ENCODE measurements at places on chromosomes 2 and 18.

GRCh38 chr2:226800941-226801784 is 1.5 kb upstream of the IRS1 start:
- DNase-seq = no peak

- no peak for DNase-seq
These were observed 40.6 kb upstream of the TLK1 start for GRCh38 chr2:171201271-171201670.

DNA sequence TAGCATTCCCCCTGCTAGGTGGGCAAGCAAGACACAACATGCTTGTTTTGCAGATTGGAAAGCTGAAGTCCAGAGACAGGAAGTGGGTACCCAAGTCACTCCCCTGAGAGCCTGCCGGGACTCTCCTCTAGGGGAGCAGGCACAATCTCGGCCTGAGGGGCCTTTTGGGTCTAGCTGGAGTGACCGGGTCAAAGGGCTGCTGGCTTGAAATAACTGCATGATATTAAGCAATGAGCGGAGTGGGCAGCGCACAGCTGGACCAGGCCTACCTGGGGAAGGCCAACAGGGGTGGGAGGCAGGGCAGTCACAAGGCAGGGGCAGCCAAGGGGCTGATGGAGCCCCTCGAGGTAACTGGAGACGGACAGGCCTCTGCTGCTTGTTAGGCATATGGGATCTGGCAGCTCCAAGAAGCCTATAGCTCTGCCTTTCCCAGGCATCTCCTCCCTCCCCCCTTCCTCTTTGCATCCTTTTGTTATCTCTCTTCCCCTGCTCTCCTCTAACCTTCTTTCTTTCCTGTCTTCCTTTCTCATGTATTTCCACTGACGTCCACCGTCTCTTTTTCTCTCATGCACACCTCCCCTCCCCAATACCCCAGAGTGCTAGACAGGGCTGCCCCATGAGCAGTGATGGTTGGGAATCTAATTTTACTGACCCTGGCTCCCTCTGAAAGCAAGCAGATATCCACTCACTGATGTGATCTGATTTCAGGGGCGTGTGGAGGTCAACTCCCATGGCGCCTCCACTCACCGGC is 237.5 kb downstream of the LOXHD1 start:
- DNase-seq = no peak

GRCh38 chr2:85656468-85656867 is 11.5 kb downstream of the SFTPB start:
- no peak for DNase-seq

DNA sequence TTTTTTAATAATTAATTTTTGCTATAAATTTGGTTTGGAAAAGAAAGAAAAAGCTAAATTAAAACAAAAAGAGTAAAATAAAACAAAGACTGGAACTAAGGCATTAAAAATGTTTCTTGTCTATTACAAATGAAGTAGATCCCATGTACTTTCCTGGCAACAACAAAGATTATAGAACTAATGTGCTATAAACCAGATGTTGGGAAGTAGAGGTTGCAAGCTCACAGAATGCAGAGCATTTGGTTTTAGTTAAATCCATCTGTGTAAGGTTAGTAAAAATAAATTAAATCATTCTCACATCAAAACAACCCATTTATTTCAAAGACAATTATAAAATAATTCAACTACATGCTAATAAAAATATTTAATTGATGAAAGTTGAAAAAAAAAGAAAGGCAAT is 157.2 kb upstream of the ZC3H15 start:
- no peak for DNase-seq

DNA sequence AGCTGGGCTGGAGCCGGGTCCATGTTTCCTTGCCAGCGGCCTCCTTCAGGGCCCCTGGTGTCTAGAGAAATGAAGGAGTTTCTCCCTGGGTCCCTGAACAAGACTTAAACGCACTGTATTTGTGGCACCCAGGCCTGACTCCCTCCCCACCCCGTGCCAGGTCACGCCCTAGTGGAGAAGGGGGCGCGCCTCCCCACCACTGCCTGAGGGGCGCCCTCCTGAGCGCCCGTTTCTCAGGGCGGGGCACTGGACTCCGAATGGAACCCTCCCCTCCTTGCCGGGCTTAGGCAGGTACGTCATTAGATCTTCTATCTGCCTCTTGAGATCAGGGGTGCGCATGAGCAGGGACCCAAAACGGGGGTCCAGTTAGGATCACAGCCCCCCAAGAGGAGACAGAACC is 16.3 kb downstream of the ODC1 start:
- no peak for DNase-seq

- no peak for DNase-seq
These were observed 62.9 kb upstream of the CDKL4 start for GRCh38 chr2:39306626-39307025.

DNA sequence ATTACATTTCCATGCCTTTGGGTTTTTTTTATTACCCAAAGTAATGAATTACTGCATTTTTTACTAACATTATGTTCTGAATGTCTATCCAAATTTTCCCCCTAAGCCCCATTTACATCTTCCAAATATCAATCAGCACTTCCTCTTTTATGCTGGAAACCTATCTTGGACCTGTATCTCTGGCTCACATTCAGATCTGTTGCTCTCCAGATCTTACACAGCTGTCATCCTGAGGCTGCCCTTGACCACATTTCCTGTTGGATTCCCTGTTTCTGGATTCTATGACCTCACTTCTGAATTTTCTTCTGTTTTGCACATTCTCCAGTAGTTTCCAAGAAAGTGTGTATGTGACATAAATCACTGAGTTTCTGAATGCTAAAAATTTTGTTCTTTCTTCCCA is 146.7 kb downstream of the PDE1A start:
- no peak for DNase-seq

DNA sequence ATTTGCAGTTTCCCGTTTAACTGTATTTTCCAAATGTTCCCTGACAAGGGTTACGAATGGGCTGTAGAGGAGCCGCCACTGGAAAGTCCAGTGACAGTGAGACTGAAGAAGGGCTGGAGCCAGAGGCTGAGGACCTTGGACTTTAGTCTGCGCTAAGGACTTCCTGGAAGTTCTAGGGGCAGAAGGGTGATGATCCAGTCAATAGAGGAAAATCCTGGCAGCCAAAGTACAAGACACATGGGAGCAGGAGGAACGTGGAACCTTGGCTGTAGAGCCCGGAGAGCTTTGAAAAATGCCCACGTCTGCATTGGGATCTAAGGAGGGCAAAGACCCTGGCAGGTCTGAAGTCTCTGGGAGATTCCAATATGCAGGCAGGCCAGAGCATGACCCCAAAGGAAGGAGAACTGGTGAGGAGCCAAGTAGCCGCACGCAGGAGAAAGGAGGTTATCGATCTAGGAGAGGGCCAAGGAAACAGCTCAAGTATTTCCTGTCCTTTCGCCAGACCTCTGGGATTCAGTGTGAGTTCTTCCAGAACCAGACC is 28.5 kb downstream of the MBP start:
- no peak for DNase-seq

GRCh38 chr2:218517434-218518206 is 50.5 kb downstream of the USP37 start:
- DNase-seq = no peak

- no peak for DNase-seq
These were observed 155.5 kb downstream of the MTX2 start for GRCh38 chr2:176424746-176425145.

GRCh38 chr18:52869942-52870907 is 530.2 kb downstream of the DCC start:
- DNase-seq = no peak

- DNase-seq = no peak
These were observed 62.5 kb downstream of the DHRS9 start for GRCh38 chr2:169131587-169132512.

GRCh38 chr2:197256021-197256420 is 54.6 kb downstream of the ANKRD44 start:
- DNase-seq = no peak

DNA sequence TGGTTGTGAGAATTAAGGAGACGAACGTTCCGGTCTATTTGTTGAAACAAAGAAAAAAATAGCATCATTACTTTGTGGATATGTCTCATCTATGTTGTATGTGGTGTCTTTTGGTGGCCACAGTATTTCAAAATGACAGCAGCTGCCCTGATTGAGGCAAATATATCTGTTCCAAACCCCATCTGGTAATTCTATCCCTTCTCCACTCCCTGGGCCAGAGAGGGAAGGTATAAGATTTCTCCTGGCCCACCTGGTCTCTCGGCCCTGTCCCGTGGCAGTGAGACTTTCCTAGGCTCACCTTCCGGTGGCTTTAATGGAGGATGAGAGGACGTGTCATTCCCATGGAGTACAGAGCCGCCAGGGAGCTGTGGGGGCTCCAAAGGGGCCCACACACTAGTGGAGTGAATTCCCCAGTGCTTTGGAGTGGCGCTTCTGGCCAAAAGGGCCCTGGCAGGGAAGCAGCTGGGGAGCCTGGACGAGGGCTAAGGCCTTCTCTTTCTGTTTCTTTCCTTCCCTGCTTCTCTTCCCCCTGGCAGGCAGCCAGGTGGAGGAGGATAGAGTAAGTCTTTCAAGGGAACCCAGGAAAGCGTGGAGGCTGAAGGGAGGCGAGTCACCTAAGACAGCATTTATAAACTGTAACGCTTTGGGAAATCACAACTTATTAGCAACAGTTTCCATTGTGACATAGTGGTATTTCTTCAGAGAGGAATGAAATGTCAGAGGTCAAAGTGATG is 5.6 kb downstream of the FOSL2 start:
- peak; percentile 11 for DNase-seq

- no peak for DNase-seq
These were observed 62.8 kb downstream of the HDAC4 start for GRCh38 chr2:239337877-239338484.
